Stimulated activated CD8-positive, alpha-beta memory T cell treated with anti-CD3 and anti-CD28 coated beads, Interleukin-7, amount 100 ng/mL, for 1 hour (primary cell): ENCODE measurements at places on chromosomes 3 and 15.

GRCh38 chr3:73148682-73149081, 87.2 kb downstream of the EBLN2 start:
- no peak for DNase-seq

GRCh38 chr15:88256279-88257230, at the start of gene NTRK3:
Gene NTRK3, minus strand, starts transcription at chr15:88256739. Its CDS starts 586 bp downstream, at chr15:88256153.
- no peak for DNase-seq

DNA sequence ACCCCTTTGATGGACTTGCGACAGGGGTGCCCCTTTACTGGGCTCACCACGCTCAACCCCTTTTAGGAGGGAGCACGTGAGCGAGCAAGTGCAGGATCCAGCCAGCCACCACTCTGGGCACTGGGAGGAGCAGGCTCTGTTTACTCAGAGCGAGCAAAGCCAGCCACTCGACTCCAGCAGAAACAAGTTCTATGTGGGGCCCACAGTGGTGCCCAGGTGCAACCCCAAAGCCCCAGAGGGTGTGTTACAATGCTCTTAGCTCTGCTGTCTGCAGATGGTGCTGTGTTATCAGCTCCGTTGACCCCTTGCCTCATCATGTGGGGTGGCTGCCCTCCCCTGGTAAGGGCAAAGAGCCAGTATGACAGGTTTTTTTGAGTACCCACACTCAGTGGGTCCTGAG, 120.3 kb upstream of the SUCLG2 start:
- DNase-seq, result no peak

DNA sequence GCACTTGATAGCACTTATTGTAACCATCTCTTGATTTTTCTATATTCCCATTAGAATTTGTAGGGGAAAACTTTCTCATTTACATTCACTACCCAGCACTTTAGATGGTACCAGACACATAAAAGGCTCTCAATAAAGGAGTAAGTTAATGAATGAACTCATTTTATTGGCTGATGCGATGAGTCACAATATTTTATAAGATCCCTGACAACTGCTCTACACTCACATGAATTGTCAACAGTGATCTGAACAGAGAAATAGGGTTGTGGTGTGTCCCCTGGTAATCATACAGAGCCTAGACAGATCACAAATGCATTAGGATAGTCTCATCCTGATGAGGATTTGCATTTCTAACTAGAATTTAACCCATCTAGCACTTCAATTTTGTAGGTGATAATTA, 567.6 kb upstream of the ARPP21 start:
- no peak for DNase-seq

GRCh38 chr15:50380089-50380488, 25.1 kb upstream of the GABPB1 start:
- DNase-seq, result no peak

DNA sequence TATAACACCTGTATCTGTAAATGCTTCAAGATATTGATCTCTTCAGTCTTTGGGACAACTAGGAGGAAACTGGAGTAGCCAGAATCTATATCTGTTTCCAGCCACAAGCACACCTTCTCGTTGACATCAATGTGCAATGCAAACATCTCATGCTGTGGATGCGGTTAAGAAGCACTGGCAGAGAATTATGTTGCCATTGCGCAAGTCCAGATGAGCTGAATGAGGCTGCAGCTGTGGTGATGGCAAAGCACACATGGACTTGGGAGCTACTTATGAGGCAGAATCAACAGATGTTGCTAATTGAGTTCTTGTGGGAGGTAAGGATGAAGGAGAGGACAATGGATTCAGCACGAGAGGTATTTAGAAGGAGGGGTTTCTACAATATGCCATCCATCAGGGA, 90.9 kb downstream of the STRIT1 start:
- DNase-seq, result no peak

GRCh38 chr15:100170291-100171210, 171.2 kb downstream of the ADAMTS17 start:
- no peak for DNase-seq

GRCh38 chr15:55319537-55320237, 665 bp downstream of the PIGB start:
- no peak for DNase-seq

DNA sequence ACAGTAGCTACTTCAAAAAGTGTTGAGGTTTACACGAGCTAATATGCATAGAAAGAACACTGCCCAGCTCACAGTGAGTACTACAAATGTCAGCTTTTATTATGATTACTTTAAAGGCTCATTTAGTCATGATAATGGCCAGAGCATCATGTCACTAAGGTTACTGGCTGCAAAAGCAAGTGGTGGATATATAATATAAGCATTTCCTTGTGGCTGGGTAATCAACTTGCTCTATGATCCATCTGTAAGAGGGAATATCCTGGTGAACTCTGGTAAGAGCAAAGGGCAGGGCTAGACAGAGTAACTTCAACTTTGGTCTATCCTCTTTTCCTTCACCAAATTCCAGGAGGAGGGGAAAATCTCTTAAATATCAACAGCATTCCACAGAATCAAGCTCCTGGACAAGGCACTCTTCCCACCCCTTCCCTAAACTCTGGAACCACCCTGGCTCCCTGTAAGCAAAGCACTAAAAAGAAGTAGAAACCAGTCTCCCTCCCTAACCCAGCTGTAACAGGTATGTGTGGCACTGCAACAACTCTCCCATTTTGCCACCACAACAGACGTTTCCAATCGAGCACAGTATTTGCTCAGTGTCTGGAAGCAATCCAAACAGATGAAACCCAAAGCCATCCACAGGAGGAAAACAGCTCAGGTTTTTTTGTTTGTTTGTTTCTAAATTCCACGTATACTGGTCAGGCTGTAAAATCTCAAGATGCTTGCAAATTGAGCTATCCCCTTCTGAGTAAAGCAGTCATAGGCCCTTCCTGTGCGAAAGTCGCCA, 13.4 kb downstream of the B4GALT4 start:
- no peak for DNase-seq
